Thymus (tissue), 14 donors: ENCODE measurements at places on chromosomes 3 and 15. TPM values are rescaled to one million over a fixed set of nuclear protein-coding genes. Genes with fewer than 3 reads are reported as not detected.

DNA sequence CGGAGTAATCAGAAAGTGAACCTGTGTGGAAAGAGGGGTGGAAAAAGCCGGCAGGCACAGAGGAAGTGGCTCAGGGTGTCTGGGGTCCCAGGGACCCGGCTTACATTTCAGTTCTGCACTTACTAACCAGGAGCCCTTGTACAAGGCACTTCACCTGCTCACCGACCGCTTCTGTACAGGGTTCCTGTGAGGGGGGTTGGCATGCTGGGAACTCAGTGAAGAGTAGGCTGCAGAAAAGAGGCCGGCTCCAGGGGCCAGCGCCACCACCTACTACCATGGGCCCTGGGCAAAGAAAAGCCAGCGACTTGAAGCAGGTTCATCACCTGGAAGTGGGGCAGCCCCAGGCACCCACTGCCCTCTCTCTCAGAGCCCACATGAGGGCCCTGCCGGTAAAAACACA, 6.2 kb downstream of the STIMATE start:
- no peak for DNase-seq

DNA sequence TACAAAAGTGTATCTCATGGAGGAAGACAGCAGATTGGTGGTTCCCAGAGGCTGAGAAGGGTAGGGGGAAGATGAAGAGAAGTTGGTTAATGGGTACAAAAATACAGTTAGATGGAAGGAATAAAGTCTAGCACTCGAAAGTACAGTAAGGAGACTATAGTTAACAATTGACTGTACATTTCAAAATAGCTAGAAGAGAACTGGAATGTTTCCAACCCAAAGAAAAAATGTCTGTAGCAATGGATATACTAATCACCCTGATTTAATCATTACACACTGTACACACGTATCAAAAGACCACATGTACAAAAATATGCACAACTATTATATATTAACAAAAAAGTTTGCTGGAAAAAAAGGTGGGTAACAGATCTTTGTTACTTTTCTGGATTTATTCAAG, 57.3 kb downstream of the THRB start:
- no peak for DNase-seq

ZNF621 gene
- total RNA-seq: 6.4 TPM

COLQ gene
- total RNA-seq: 4.2 TPM

DNA sequence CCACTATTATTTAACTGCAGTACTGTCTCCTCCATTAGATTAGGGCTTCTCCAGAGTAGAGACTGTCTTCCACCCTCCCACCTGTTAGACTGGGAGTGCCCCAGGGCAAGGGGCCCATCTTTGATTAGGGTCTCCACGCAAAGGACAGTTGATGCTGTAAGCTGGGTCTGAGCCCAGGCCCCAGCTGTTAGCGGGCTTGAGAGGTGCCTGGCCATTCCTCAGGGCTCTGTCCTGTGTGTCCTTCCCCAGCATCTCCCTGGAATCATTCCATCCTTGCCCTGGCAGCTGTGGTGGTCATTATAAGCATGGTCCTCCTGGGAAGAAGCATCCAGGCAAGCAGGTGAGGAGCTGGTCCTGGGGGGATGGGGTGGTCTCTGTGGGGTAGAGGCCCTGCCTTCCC, 6.1 kb downstream of the SLC51B start:
- no peak for DNase-seq

GRCh38 chr3:45612918-45613602, 18.5 kb downstream of the LIMD1 start:
- no peak for DNase-seq

GRCh38 chr3:142904639-142905436, 16.0 kb upstream of the PCOLCE2 start:
- no peak for DNase-seq

DNA sequence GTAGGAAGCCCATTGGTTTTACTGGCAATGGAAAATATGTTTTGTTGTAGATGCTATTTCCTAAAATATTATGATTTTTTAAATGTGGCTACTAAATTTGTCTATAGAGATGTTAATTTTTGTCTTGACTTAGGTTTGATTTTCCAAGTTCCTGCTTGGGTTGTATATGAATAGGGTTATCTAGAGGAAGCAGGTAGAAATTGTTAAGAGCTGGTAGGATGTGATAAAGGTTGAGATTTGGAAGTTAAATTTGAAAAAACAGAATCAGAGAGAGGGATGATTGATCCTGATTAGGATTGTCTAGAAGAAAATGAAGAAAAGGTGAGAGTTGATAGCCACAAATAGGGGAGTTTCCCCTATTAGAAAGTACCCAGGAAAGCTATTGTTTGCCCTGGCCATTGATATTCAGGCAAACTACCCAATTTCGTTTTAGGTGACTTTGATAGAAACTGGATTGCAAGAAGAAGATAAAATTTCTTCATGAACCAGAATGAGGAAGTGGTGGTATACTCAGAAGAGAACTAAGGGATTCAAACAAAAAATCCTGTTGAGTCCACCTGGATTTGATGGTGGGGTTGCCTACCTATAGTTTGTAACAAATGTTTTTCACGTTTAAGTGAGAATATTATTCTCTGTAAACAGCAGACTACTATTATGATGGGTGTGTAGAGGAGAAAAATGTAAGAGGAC, 91.2 kb upstream of the PHLDB2 start:
- DNase-seq: no peak

DNA sequence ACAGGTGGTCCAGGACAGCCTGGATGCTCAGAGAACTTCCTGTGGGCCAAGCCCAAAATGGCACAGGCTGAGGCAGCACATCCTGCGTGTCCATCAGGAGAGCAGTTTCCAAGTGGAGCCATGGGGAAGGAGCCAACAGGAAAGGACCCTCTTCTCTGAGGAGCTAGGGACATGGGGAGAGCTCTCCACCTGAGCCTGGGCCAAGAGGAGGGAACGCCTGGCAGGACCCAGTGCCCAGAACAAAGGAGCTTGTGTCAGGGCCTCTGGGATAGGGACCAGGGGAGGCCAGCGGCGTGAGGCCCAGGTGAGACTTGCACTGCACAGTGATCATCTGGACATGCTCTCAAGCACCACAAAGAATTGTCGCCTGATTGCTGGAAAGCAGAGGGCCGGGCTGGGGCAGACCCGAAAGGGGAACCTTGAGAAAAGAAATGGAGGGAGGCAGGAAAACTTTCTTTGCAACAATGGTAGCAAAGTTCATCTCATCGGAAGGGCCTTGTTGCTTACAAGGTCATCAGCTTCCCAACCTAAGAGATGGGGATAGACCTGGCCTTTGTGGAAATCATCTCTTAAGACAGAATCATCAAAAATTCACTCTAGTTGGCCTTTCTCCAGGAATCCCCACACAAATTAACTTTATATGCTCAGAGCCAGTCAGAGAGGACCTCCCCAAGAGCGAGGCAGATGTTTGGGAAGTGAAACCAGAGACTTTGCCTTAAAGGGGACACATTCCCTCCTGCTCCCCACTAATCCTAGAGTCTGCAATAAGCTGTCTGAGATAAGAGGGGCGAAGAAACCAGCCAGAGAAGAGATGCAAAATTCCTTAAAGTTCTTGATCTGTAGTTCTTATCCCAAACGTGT, 47.7 kb upstream of the HES1 start:
- DNase-seq: no peak

CLDN18 gene
- total RNA-seq: 0.28 TPM

- no peak for DNase-seq
Measured at GRCh38 chr3:154294016-154294415, 30.3 kb downstream of the DHX36 start.

- DNase-seq: no peak
Measured at GRCh38 chr3:98655666-98656065, 62.3 kb upstream of the CPOX start.

DNA sequence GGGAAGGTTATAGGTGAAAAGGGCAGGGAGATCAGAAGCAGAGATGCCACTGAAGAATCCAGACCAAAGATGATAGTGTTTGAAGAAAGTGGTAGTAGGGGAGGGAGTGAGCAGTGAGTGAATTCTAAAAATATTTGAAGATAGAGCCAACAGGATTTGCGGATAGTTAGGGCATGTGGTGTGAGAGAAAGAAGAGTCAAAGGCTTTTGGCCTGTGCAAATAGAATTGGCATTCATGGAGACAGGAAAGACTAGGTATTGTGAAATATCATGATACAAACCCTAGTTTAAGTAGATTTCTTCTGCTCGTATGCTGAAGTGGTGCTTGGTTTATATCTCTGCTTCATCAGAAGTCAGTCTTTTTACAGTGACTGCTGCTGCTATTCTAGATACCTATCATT, 224.2 kb upstream of the CFAP20DC start:
- no peak for DNase-seq

ACAP2 gene
- total RNA-seq: 40.4 TPM

- no peak for DNase-seq
Measured at GRCh38 chr15:34001536-34001935, 33.2 kb downstream of the CHRM5 start.

DNA sequence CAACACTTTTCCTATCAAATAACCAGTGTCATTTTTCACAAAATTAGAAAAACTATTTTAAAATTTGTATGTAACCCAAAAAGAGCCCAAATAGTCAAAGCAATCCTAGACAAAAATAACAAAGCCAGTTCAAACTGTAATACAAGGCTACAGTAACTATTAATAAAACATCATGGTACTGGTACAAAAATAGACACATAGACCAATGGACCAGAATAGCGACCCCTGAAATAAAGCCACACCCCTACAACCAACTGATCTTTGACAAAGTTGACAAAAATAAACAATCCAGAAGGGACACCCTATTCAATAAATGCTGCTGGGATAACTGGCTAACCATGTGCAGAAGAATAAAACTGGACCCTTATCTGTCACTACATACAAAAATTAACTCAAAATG, 19.9 kb downstream of the TM4SF18 start:
- no peak for DNase-seq

GRCh38 chr3:32888739-32889138, 62.7 kb upstream of the CCR4 start:
- DNase-seq: no peak

GPR171 gene
- 20.6 TPM for total RNA-seq

GRCh38 chr15:29138260-29138659, 131.4 kb downstream of the NSMCE3 start:
- DNase-seq: no peak

SEMA3G gene
- total RNA-seq: 0.80 TPM

DNA sequence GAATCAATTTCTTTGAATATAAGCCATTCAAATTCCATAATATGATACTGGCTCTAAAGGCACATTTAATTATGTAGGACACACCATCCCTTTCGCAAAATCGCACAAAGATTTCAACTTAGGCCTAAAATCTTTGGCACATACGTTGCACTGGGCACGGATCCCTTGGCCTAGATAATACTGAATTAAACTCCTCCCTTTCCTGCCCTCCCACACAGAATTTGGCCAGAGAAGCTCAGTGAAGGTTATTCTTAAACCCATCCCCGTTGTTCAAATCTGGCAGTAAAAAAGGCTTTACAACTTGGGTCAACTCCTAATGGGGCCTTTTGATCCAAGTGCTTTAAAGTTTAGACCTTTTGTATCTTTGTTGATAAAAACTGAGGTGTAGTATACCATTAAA, 247.2 kb downstream of the PTPRG start:
- DNase-seq: no peak

LARP6 gene
- total RNA-seq: 6.3 TPM

TM4SF4 gene
- total RNA-seq: 0.09 TPM

SLC9C1 gene
- total RNA-seq: 0.94 TPM

- no peak for DNase-seq
Measured at GRCh38 chr15:51322621-51323296, 15.6 kb downstream of the CYP19A1 start.

PRTG gene
- total RNA-seq: 0.99 TPM

GRCh38 chr3:169252535-169252934, 411.0 kb downstream of the MECOM start:
- no peak for DNase-seq

DNA sequence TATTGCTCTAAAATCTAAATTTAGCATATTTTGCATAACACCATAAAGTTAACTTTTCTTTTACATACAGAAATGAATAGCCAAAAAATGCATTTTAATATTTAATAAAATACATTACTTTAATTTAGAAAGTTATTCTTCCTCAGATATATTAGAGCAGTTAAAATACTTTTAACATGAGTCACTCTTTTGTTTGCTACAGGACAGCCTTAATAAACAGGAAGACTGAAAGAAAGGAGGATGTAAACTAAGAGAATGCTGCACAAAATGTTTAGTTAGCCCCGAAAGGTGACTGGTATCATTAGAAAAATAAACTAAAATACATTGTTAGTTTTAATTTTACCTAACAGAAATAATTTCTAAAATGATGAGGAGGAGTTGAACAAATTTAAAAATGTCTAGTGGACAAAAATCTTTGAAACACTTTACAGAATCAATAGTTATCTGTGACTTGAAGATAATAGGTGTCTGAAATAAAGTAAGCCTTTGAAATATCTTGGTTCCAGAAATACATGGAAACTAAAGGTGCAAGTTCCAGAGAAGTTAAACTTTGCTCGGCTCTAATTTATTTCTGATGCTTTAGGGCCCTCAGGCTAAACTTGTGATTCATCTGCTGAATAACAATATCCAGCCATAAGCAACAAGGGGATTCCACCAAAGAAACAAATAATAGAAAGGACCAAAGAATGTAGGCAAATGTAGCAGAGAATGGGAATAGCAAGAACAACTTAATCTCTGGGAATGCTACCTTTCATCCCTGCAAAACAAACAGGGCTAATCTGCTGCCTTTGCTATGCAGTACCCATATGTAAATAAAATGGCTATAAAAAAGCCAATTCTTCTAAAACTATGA, 138.3 kb upstream of the UBP1 start:
- DNase-seq: no peak

- peak; percentile 59 for DNase-seq
Measured at GRCh38 chr15:28125673-28126651, 26.8 kb upstream of the OCA2 start.

DNA sequence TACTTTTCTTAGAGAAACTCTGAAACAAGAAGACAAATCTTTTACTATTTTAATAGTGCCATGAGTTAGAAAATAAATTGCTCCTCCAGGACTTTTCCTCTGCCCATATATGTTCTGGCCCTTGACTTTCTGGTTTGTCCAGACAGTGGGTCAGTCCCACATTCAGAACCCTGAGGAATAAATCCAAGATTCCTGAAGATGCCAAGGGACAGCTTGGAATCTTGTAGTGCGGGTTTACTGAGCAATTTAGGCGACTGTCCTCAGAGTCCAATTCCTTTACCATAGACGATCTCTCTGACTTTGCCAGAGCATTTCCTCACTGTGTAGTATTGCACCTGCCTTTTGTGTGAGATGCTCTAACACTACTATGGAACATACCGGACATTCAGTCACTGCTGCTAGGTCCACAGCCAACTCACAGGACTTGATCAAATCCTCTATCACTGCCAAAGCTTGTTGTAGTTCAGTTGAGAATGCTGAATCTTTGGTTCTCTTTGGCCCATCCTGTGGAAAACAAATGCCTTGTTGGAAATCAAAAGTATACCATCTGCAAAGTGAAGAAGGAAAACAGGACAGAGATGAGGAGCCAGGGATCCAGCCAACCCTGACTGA, 37.4 kb upstream of the B3GNT5 start:
- DNase-seq: no peak

- no peak for DNase-seq
Measured at GRCh38 chr15:32053719-32054118, 23.4 kb downstream of the CHRNA7 start.

TTLL13 gene
- 0.14 TPM for total RNA-seq

CYP1A2 gene
- total RNA-seq: not detected

- no peak for DNase-seq
Measured at GRCh38 chr3:102332205-102332604, 102.6 kb upstream of the ZPLD1 start.

- DNase-seq: no peak
Measured at GRCh38 chr3:164730815-164731360, 347.4 kb downstream of the SI start.
